NCI-H1048 (cell line): ENCODE measurements at places on chromosomes 11 and 22.

GRCh38 chr11:120524536-120525085 is 13.1 kb downstream of the GRIK4 start:
- no peak for DNase-seq

GRCh38 chr11:108697872-108698473 is 33.1 kb downstream of the DDX10 start:
- no peak for DNase-seq

GRCh38 chr22:18033204-18033998 is 9.0 kb upstream of the MICAL3 start:
- no peak for DNase-seq

- DNase-seq: no peak
Observed at GRCh38 chr11:66852466-66853241, 4.2 kb upstream of the LRFN4 start.

DNA sequence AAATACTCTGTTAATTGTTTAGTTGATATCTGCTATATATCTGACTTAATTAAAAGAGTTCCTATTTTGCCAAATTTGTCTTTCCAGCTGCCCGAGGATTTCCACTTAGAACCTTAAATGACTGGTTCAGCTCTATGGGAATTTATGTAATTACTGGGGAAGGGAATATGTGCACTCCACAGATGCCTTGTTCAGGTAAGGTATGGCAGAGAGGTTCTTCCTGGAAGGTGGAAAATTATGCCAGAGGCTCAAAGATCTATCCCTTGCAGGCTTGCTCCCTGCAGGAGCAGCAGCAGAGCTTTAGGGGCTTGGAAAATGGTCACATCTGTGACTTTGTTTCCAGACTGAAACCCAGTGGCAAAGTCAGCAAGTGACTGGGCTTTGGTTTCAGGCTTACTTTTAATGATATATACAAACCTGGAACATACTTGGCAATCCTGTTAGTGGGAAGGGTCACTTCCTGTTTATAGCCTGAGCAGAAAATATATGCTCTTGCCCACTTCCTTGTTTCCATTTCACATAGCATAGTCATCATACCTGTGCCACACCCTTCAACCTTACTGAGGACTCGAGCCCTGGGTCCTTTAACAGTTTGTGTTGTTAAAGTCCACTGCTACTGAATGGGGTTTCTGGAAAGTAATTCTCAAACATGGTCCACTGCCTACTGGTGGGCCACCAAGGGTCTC is 23.7 kb downstream of the WBP2NL start:
- no peak for DNase-seq

DNA sequence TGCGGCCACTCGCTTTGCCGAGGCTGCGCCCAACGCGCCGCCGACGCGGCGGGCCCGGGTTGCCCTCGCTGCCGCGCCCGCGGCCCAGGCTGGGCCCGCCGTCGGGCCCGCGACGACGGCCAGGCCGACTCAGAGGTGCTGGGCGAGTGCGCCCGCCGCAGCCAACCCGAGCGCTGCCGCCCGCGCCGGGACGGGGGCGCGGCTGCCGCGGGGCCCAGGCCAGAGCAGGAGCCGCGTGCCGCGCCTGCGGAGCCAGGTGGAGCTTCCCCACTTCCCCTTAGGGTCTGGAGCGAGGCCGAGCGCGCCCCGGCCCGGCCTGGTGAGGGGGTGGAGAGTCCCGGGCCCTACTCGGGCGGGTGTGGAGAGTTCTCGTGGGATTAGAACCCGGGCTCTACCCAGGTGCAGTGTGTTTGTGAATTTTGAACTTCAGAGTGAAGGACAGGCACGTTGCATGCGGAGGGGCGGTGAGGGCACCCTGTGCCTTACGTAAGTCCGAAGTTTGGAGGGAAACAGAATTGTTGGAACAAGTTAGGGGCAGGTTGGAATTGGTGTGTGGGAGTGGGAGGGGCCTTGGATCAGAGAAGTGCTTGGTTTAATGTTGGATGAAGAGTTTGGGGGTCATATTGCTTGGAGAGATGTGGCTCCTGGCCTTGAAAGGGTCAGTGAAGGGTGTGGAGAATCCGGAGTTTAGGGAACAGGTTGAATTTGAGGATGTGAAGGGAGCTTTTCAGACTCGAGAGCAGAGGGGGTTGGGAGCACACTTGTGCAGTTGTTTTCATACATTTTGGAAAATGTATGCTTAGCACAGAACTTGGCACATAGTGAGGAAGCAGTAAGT is 697 bp downstream of the RNF169 start:
- no peak for DNase-seq

DNA sequence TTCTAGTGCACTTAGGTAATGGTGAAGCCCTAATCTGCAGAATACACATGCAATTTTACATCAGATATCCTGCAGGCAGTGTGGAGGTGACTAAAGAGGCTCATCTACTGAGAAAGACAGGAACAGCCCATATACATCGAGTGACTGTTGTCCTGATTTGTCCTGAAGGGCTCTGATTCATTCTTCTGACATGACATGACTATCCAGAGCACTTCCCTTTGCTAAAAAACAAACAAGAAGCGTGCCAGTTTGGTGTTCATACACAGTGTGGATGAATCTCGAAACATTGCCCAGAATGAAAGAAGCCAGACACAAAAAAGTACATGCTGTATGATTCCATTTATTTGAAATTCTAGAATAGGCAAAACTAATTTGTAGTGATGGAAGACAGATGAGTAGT is 48.0 kb upstream of the AMPD3 start:
- DNase-seq: no peak

GRCh38 chr11:58165504-58166106 is 23.3 kb upstream of the OR9Q2 start:
- DNase-seq: no peak

DNA sequence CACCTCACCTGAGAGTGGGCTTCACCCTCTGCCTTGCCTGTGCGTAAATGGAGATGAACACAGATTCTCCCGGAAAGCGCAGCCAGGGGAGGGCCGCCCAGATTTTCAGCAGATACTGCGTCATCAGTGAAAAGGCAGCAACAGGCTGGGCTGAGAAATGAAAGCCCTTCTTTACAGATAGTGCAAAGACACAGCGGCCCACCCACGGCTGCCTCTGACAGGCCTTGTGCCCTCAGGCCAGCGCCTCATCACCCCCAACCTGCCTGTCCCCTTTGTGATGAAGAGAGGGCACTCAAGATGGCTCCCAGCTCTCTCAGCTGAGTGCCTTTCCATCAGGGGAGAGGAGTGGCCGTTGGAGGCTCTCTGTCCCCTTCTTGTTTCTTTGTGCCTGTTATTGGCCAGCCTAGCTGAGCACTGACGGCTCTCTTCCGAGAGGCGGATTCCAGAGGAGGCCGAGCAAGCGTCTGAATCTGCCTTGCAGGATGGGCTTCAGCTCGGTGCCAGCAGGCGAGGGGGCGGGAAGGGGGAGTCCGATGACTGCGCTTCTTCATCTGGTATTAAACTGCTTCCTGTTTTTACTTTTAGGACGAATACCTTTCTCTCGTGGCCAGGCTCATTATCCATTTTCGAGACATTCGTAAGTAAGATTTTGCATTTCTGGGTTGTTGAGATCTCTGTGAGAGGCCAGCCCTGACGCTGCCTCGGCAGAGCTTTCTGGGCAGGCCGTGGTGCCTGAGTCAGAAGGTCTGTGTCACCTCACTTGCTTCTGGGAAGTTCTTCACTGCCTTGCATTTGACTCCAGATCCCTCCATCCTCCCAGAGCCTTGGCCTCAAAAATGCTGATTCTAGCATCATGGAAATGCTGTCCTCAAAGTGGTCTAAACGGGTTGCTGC is 43.7 kb downstream of the MED15 start:
- no peak for DNase-seq

DNA sequence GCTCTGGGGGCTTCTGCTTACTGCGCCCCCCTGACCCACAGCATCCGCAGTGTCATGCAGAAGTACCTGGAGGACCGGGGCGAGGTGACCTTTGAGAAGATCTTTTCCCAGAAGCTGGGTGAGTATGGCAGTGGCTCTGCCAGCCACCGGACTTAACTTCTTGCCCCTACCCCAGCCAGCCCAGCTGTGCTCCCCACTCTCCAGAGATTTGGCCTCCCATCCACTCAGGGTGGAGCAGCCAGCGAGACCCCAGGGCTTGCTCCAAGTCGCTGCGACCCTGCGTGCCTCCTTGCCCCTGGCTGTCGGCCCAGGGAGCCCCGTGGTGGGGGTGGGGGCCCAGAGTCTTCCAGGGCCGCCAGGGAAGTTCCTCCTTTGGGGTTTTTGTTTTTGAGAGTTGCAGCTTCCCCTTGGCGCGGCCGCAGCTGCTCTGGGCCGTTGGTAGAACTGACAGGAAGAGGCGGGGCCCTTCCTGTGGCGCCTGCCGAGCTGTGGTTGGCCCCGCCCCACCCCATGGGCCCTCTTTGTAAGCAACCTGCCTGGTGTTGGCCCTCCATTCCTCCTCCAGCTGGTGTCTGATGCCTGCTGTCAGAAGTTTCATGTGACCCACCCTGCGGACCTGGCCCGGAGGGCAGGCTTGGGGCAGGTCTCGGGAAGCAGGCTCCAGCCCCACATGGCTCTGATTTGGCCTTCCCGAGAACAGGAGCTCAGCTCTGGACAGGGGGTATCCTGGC is 11.1 kb downstream of the GRK2 start:
- DNase-seq: no peak

GRCh38 chr22:44261861-44262595 is 50.7 kb downstream of the SHISAL1 start:
- no peak for DNase-seq
